ENCODE measurements at places on chromosomes 7 and 10.
A peak's percentile ranks its signal among the peaks of the same experiment; 100 is the strongest.

GRCh38 chr10:29326886-29327745 lies 38.2 kb downstream of the LYZL1 start:
- DNase-seq, result no peak

DNA sequence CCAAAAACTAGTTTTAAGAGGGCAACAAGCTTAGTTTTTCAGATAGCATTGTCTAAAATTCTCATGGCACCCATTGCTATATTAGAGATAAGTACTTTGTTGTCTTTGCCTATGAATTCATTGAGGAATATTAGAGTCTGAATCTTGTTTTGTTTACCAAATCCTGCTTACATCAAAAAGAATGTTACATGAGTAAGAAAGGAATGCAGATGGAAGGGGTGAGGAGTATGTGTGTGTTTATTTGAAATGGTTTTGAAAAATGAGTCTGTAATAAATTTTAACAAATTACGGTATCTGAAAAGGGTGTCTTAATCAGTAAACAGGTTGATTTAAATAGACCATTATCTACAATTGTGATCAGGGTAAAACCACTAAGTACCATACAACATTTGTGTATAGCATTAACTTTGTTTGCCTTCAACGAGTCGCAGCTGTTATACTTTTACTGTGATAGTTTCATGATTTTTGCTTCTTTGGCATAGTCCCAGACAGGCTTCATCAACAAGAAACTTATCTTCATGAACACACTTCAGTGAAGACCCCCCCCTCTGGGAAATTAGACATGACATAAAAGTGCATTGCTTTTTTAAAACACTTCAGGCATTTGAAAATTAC lies 1183.9 kb upstream of the C7orf33 start:
- DNase-seq, result peak; percentile 40

- DNase-seq, result no peak
Observed at GRCh38 chr10:112741830-112742402, 208.1 kb upstream of the TCF7L2 start.

- DNase-seq, result no peak
Observed at GRCh38 chr10:84945791-84946190, 617.4 kb downstream of the CCSER2 start.

- DNase-seq, result no peak
Observed at GRCh38 chr10:71177651-71178199, 34.6 kb upstream of the UNC5B start.

DNA sequence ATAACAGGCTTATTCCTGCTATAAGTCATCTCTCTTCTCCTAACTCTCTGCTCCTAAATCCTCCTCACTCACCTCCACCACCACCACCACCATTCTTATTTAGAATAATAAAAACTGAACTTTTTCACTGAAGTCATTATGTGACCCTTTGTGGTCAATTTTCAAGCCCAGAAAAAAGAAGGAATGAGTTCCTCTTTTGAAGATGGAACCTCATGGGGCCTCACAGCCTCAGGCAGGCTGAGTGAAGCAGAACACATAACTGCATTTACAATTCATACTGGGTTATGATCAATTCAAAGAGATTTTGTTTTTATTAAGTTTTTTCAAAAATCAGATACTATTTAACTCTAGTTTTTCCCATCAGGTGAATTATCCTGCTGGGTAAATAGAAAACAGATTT lies 29.8 kb downstream of the PNLIPRP3 start:
- no peak for DNase-seq

GRCh38 chr7:33711231-33712019 lies 193.9 kb upstream of the BMPER start:
- DNase-seq, result no peak

DNA sequence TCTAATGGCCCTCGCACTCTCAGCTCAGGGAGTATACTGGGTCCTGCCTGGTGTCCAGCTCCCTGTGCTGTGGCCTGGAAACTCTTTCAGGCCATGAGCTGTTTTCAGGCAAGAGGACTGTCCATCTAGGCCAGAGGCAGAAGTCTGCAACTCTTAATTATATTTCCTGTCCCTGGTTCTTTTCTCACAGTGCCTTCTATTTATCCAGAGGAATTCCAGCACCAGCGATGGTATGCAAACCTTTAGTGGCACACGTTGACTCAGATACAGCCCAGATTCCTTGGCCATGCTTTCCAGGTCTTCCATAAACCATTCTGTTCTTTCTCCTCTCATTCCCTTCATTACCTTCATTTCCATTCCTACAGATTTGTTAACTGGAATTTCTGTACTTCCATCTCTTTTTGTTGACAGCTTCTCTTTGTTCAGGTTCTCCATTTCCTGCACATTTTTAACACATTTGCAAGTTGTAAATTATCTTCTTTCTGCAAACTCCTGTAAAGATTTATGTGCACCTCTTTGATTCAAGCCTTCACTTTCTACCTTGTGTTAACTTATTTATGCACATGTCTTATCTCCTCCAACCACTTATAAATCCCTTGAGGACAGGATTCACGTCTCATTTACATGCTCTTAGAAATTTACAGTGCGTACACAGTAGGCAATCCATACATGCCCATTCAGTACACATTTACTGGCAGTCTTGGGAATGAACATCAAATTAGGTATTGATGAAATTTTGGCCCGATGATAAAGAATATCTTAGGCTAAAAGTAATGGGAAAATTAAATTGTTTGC lies 172.1 kb downstream of the CELF2 start:
- no peak for DNase-seq

- no peak for DNase-seq
Observed at GRCh38 chr10:132639470-132639869, 101.9 kb downstream of the INPP5A start.

GRCh38 chr7:91811236-91811635 lies 69.3 kb downstream of the MTERF1 start:
- no peak for DNase-seq

- no peak for DNase-seq
Observed at GRCh38 chr10:122162671-122163173, 108.4 kb upstream of the BTBD16 start.

DNA sequence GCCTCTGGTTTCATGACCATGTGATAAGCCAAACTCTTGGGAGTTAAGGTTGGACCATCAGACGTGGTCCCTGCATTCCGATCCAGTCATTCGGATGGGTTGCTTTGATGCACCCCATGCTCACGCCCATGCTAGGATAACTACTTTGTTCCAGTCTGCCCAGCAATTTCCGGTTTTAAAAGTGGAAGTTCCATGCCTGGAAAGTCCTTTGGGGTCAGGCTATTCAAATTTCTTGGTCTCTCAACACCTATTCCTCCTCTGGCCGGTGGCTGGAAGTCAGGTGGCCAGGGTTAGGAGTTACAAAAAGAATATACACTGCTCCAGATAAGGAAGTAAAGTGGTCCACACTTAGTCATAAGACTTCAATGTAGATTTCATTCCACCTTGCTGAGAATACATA lies 37.7 kb upstream of the HABP2 start:
- DNase-seq, result no peak

GRCh38 chr7:147013825-147014224 lies 897.2 kb downstream of the CNTNAP2 start:
- DNase-seq, result peak; percentile 48

DNA sequence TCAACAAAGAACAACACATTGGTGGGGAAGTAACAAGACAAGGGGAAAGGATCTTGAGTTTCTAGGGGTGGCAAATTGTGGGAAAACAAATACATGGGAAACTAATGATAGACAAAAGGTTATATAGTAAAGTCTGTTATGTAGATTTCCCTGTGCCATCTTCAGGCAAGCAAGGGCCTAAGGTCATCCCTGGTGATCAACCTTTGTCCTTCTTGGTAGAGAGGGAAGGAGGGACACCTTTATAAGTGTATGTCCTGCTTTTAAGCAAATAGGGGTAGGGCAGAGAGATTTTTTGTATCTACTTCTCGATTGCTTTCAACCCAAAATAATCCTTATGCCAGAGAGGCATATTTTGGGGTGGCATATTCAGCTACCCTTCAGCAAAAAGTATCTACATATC lies 11.8 kb upstream of the ACTA2 start:
- DNase-seq, result no peak

DNA sequence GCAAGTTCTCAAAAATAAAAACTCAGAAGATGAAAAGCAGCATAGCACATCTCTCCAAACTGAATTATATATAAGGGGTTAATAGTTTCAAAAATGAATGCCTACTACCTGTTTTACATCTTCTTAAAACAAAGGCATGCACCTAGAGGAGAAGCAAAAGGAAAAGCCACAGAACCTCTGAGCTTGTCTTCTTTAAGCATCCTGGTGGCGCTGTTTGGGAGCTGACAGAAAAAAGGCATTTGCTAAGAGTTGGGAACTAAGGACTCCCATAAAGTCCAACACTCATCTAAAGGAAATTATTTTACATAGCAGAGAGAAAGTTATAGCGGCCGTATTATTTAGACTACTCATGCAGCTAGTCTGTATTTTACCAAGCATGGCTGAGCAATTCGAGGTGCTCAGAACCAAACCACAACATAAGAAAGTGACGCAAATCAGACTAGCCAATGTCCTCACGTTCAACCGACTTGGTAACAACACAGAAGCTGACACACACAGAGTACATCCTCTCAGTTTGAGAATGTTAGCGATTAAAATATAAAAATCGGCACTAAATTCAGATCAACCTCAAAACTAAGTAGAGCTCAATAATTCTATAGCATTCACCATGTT lies 38.8 kb downstream of the PTN start:
- DNase-seq, result peak; percentile 38

DNA sequence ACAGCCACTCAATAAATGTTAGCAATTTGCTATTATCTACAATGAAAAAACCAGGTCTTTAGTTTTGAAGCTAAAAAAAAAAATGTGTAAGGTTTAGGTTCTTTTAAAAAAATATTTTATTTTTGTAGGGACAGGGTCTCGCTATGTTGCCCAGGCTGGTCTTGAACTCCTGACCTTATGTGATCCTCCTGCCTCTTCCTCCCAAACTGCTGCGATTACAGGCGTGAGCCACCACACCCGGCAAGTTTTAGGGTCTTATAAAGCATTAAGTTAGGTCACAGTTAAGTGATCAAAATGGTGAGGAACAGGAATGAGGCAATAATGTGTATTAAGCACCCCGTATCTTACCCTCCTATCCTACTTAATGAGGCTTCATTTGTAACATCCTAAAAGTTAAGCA lies 774 bp downstream of the SEM1 start:
- no peak for DNase-seq

DNA sequence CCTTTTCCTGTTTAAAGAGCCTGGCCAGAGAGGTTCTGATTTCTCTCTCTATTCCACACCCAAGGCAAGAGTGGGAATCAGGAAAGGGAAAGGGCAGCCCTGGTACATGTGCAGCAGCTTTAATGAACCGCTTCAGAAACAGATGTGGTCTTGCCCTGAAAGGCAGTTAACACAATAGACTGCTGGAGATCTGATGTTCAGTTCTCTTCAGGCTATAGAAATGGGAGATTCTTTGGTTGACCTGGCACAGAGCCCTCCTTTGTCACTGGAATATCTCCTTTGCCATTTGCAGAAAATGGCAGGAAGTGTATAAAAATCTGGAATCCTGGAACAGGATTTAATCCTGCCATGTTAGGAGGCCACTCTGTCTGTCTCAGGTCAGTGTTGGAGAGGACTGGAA lies 36.3 kb upstream of the EXOC6 start:
- DNase-seq, result no peak

DNA sequence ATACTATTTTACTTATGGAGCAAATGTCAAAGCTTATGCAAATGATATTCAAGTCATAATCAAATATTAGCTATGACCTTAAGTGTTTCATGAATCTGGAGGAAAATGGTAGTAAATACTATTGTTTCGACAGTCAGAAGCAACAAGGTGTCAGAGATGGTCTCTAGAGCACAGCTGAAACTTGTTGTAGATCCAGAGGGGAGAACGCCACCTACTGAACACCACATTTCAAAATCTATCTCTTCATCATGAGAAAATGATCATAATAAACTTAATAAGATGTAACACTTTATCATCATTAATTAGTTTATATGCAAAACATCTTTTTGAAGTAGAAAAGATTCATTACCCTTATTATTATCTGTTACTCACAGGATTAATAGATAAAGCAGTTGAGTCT lies 418.7 kb downstream of the GATA3 start:
- DNase-seq, result peak; percentile 43

- DNase-seq, result no peak
Observed at GRCh38 chr7:69862413-69863064, 264.3 kb downstream of the AUTS2 start.

GRCh38 chr7:140877249-140877524 lies 47.5 kb downstream of the BRAF start:
- peak; percentile 6 for DNase-seq

GRCh38 chr10:3828404-3829155 lies 43.6 kb upstream of the KLF6 start:
- DNase-seq, result peak; percentile 85

DNA sequence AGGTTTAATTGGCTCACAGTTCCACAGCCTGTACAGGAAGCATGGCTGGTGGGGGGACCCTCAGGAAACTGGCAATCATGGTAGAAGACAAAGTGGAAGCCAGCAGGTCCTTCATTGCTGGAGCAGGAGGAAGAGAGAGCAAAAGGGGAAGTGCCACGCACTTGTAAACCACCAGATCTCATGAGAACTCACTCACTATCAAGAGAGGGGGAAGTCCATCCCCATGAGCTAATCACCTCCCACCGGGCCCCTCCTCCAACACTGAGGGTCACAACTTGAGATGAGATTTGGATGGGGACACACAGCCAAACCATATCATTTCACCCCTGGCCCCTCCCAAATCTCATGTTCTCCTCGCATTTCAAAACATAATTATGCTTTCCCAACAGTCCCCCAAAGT lies 171.9 kb upstream of the CACNA2D1 start:
- no peak for DNase-seq

GRCh38 chr7:74233655-74234285 lies 20.4 kb downstream of the RFC2 start:
- peak; percentile 43 for DNase-seq

DNA sequence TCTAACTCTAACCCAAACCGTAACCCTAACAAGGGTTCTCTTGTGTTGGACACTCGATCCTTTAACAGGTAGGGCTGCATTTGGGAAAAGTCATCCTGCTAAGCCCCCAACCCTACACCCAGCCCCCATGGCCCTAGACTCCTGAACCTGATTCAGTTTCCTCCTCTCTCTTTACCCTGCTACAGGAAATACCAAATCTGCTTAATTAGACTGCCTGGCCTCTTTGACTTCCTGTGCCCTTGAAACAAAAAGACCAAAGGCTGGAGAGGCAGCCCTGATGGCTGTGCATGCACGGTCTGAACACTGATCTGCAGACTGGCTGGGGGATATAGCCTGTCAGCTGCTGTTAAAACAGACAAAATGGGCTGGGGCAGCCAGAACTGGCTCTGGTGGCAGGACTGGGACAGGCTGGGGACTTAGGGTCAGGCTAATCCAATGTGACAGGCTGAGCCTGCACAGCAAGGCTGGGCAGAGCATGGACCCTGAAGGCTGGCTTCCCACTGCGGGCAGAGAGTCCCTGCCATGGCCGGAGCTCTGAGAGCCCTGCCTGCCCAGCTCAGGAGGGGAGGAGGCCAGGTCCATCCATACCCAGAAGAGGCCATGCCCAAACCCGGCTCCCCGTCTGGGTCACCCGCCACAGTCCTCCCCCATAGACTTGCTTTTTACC lies 51.0 kb upstream of the MSMB start:
- DNase-seq, result no peak

GRCh38 chr10:2214805-2215204 lies 477.5 kb upstream of the ADARB2 start:
- DNase-seq, result no peak

GRCh38 chr7:153190452-153190851 lies 430.9 kb downstream of the ACTR3B start:
- DNase-seq, result no peak

GRCh38 chr10:98852686-98853085 lies 383.0 kb downstream of the HPSE2 start:
- no peak for DNase-seq

Measured in cardiac fibroblast (primary cell).